ENCODE measurements at places on chromosomes 3 and 15. TPM values are rescaled to one million over a fixed set of nuclear protein-coding genes. Genes with fewer than 3 reads are reported as not detected.

TRH gene
- total RNA-seq = 0.36 TPM

NKIRAS1 gene
- 8.8 TPM for total RNA-seq

RASSF1 gene
- total RNA-seq = 16.8 TPM

AHSG gene
- total RNA-seq = not detected

MORC1 gene
- total RNA-seq = not detected

SPESP1 gene
- not detected for total RNA-seq

DNA sequence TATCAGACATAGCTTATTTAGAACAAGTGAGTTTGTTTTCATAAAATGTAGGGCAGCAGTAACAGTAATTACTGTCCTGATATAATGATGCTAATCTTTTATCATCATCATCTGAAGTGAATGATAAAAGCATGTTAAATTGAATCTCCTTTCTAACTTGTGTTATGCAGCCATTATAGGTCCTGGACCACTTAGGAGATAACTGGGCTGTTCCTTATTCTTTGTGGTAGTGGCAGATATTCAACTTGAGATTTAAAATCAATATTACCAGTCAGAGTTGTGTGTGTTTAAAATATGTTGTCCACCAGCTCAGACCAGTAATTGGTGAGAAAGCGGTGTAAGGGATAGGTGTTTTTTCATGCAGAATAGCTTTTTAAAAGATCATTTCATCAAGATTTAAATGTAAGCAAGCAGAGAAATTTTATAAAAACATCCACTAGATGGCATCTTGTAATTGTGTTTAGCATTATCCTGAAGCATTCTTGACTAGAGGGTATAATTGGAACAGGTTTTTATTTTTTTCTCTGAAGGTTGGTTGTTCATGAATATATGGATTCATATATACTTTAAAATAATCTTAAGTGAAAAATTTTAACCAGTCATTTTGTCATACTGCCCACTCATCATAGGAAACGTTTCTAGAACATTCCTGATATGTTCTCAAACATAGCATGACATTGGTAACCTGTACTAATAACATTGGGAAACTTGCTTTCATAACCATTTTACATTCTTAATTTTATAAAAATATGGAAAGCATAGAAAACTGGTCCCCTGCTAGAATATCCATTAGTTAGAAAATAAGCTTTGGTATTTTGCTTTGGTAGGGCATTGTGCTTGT, 153.9 kb downstream of the BBX start:
- peaks cover 38% of the 10 kb centered on the region for H3K4me1 ChIP-seq
- no peak for DNase-seq
- H3K27me3 ChIP-seq = no peaks in the 10 kb centered on the region
- no peak overlapping the region for H3K27ac ChIP-seq
- H3K36me3 ChIP-seq = peaks cover 7% of the 10 kb centered on the region
- H3K4me3 ChIP-seq = no peak overlapping the region

GRCh38 chr3:55090746-55091145, 162.9 kb upstream of the LRTM1 start:
- no peak for DNase-seq
- no peaks in the 10 kb centered on the region for H3K4me1 ChIP-seq
- no peak overlapping the region for H3K27ac ChIP-seq
- H3K27me3 ChIP-seq = peaks cover 3% of the 10 kb centered on the region
- H3K36me3 ChIP-seq = no peaks in the 10 kb centered on the region
- no peak overlapping the region for H3K4me3 ChIP-seq

DNA sequence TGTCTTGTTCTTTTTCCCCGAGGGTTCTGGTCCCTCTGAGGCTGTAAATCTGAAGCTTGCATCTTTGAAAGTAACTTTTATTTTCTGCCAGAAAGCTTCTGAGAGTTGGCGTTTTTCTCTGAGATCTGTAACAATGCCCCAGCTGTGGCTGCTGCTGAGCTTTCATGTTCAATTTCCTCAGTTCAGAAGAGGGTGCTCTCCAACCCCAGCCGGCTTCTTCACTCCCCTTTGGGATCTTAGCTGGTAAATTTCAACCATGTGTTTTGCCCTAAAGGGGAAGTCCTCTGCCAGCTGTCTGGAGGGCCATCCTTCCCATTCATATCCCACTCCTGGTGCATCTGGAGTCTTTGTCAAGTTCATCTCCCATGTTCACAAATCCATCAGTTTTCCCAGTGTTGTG, 18.3 kb upstream of the CFAP100 start:
- H3K4me1 ChIP-seq = peaks cover 23% of the 10 kb centered on the region
- no peak overlapping the region for H3K27ac ChIP-seq
- no peak for DNase-seq
- no peaks in the 10 kb centered on the region for H3K27me3 ChIP-seq

DNA sequence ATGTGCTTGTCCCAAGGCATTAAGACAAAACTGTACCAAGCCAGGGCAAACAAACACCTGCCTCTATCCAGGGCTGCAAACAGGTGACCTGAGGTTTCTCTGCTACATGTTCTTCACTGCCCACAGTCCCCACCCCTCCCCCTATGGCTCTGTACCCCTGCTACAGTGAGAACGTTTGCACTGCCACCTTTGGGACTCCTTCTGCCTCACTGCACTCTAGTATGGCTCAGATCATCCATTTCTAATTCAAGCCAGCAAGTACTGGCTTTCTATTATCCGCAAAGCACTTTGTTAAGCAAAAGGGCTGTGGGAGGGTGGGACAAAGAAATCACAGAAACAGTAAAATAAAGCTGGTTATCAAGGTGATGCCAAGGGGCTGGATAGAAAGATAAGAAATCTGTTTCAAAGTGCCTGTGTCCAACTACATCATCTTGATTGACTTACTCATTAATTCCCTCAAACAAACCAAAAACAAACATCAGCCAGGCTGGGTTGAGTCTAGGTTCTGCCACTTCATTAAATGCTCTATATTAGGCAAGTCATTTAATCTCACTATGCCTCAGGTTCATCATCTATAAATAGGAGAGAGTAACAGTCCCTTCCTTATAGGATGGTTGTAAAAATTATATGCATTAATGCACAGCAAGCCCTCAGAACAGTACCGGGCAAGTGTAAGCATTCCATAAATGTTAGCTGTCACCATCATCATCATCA, 95.3 kb downstream of the PDZRN3 start:
- H3K36me3 ChIP-seq = peaks cover 6% of the 10 kb centered on the region
- H3K4me1 ChIP-seq = peaks cover 25% of the 10 kb centered on the region
- no peak overlapping the region for H3K27ac ChIP-seq

GRCh38 chr3:110066206-110066605, 728.9 kb upstream of the DPPA4 start:
- H3K4me1 ChIP-seq = peaks cover 7% of the 10 kb centered on the region
- H3K27me3 ChIP-seq = no peaks in the 10 kb centered on the region
- DNase-seq = no peak
- H3K4me3 ChIP-seq = no peak overlapping the region
- H3K36me3 ChIP-seq = no peaks in the 10 kb centered on the region
